HTR-8/SVneo (cell line): ENCODE measurements at places on chromosomes 4 and X.

- DNase-seq, result no peak
These were observed 11.3 kb upstream of the CD99 start for GRCh38 chrX:2679534-2680485.

- no peak for DNase-seq
These were observed 38.2 kb downstream of the HTRA3 start for GRCh38 chr4:8307714-8308113.

DNA sequence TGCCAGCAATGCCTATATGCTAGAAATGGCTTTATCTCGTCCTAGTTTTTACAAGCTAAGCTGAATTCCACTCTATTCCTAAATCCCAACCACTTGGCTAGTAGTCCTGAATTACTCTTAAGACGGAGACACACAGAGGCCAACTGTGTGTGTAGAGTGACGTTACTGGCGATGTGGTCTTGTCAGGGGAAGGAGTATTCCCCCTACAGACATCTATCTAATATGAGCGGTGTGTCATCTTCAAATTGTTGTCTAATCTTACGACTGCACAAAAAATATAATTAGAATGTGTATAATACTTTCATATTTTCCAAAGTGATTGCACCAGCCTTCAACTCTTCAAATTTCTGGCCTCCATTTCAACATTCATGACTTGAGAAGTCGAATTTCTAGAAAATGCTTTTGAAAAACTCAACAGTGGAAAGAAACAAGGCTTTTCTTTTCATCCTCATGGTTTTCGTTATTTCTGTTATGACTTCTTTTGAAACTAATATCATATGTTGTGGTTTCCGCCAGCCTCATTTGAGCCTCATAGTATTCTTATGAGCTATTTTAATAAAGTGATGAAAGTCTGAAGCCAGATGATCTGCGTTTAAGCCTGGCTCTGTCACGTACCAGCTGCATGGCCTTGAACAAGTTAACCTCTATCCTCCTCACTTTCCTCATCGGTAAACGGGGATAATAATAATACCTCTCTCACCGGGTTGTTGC is 132.3 kb downstream of the SOWAHB start:
- DNase-seq, result no peak

DNA sequence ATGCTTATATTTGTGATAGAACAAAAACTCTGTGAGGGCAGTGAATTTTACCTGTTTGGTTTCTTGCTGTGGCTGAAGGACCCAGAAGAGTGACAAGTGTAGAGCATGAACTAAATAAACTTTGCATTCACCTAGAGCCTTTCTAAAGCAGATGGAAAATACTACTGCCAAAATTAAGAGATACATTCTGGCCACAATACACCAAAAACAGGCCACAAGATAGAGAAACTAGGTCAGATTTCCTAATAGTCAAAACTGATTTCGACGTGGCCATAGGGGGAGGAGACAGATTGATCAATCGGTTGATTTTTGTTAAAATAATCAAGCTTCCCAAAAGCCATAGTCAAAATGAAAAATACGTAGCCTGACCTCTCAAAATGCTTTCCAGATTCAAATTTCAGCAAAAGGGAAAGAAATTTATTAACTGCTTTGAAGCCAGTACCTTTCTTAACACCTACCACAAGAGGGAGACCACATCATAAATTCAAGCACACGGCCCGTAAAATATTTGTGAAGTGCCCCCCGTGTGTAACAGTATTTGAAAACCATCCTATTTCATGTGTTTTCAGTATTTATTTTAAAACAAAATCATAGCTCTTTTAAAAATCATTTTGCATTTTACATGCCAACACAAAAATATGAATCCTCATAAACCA is 132.4 kb downstream of the CORIN start:
- peak; percentile 10 for DNase-seq

DNA sequence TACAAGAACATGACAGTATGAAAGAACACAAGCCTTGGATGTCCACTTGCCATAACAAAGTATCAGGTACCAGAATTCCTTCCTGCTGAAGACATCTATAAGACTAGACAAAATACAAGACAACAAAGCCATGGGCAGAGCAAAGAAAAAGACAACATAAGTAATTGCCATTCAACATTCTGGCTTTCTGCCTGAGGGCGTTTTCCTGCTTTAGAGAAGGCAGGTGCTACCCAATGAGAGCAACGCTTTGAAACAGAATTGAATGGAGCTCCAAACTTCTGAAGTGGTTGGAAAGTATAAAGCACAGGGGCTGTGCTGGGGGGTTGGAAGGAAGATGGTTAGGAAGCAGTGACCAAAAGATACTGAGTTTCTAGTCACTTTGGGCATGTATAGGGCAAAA is 30.1 kb downstream of the PDE5A start:
- no peak for DNase-seq

GRCh38 chrX:116282751-116283150 is 112.2 kb downstream of the AGTR2 start:
- no peak for DNase-seq

DNA sequence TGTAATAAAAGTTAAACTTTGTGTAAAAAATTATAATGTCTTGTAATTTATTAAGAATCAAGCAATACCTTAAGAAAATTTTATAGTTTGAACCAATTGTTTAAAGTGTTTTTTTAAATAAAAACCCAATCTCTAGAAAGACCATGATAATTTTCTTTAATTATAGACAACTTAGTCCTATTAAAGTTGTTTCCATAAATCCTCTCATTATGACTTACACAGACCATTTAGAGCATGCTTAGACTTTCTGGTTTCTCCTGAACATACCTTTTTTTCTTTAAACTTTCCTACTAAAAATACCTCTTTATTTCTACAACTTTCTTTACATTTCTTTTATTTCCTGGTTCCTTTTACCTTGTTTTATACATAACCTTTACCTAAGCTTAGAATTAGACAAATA is 837.4 kb downstream of the PCDH19 start:
- DNase-seq, result no peak

DNA sequence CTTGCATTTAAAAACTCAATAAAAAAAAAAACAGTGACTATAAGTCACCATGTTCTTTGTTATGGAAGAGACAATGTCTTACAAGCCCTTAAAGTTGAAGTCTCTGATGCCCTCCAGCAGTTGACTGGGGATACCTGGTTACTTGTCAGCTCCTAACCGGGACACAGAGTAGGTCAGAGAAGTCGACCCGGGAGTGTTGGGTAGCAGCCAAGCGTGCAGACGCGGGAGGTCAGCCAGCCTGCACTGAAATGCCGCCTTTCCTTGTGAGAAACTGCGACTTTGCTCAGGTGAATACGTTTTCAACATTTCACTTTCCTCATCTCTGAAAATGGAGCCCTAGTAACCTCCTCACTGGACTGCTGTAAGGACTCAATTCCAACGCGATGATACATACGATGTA is 81.8 kb downstream of the F11 start:
- DNase-seq, result no peak
